Adrenal gland (tissue), 19 donors: ENCODE measurements at places on chromosomes 7 and 10.
A peak's percentile ranks its signal among the peaks of the same experiment; 100 is the strongest.

DNA sequence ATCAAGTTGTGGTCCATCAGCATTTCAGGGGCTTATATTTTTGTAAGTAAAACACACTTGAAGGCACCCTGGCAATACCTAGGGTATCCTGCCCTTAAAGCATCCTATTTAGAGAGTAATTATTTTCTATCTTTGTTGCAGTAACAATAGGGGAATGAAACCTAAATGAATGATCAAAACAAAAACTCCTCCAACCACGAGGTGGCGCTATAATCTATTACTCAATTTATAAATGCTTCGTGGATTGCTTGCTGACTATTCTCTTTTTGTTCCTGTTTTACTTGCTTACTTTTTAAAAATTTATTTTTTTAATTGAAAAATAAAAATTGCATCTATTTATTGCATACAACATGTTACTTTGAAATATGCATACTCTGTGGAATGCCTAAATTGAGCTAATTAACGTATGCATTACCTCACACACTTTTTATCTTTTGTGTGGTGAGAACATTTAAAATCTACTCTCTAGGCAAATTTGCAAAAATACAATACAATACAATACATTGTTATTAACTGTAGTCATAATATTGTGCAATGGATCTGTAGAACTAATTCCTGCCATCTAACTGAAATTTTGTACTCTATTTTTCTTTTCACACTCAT, 147.7 kb upstream of the BMPER start:
- peak; percentile 65 for DNase-seq

GRCh38 chr7:50690541-50691011, 92.1 kb downstream of the GRB10 start:
- no peak for DNase-seq

DNA sequence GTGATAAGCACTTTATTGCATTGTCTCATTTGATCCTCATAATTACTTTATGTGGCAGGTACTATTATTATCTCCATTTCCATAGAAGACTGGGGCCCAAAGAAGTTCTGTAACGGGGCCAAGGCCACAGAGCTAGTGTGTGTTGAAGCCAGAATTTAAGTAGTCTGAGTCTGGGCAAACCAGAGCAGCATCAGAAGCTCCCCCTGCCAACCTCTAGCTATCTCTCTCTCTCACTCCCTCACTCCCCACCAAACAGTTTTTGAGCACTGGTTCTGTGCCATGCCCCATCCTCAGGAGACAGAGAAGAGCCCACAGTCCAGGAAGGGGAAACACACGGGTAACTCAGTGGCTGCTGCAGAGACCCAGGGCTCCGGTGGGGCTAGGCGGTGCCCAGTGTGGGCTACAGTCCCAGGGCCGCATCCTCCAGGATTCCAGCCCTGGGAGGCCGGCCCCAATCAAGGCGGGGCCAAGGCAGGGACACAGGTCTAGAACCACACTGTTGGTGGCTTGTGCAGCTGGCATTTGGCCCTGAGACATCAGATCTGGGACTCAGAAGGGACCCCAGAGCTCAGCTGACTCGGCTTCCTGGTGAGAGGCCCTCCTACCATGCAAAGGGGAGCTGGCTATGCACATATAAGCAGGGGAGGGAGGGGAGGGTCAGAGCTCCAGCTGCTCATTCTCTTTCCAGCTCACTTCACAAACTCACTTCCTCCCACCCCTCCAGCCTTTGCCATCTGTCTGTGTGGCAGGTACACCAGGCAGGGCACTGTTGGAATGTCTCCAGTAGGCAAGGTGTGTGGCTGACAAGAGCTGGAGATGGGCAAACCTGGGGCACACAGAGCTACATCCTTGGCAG, 34.4 kb downstream of the COL13A1 start:
- DNase-seq, result no peak

GRCh38 chr7:151240942-151241754, 7.3 kb downstream of the SMARCD3 start:
- no peak for DNase-seq

- no peak for DNase-seq
Measured at GRCh38 chr7:22581099-22581498, 81.1 kb upstream of the STEAP1B start.

DNA sequence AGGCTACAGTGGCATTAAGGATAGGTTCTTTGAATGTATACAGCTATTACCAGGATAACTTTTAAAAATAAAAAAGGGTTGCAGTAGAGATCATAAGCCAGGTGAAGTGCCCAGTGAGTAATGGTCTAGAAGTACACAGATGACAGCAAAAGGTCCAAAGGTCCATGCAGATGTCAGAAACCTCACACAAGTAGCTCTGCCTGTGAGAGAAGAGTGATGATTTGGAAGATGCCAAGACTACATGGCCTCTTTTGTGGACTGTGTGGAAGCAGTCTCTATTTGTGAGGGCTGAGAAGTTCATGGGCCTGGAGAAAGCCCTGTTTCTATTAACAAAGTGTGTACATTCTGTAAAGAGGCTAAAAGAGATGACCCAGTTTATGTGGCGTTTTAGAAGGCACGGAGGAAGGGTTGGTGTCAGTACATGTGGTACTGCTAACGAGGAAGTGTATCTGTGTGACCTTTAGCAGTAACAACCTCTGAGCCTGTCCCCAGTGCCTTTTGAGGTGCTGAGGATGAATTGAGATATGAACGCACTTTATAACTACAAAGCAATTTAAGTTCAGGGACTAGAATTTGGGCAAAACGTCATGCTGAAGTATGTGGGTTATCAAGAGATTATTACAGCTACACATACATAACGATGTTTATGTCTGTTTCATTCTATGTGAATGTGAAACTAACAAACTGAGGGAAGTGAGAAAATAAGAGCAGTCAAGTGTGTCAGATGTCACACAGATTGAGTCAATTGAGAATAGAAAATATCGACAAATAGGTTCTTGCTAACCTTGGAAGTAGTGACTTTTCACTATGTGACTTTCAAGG, 7.6 kb downstream of the CYCS start:
- DNase-seq, result no peak

DNA sequence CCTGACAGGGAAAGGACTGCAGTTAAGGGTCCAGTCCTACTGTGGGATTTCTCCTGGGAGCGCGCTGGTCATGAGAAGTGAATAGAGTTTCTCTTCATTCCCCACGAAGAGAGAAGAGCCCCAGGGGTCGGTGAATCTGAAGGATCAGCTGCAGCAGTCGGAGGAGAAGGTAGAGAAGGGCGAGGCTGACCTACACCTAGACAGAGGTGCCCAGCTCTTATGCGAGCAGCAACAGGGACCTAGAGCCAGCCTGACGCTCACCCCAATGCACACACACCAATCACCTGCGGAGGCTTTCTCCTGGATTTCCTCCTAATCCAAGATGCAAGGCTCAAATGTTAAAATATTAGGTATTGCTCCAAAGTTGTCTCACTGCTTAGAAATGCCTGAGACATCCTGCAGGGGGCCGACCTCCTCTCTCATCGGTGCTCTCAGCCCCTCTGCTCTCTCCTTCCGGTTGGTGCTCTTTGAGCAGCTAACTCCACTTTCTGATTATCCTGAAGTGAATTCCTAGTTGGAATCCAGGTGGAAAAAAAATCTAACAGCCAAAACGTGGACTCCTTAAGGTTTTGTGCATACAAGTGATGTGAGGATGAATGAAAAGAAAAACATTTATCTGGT, 176.4 kb downstream of the AHR start:
- no peak for DNase-seq

DNA sequence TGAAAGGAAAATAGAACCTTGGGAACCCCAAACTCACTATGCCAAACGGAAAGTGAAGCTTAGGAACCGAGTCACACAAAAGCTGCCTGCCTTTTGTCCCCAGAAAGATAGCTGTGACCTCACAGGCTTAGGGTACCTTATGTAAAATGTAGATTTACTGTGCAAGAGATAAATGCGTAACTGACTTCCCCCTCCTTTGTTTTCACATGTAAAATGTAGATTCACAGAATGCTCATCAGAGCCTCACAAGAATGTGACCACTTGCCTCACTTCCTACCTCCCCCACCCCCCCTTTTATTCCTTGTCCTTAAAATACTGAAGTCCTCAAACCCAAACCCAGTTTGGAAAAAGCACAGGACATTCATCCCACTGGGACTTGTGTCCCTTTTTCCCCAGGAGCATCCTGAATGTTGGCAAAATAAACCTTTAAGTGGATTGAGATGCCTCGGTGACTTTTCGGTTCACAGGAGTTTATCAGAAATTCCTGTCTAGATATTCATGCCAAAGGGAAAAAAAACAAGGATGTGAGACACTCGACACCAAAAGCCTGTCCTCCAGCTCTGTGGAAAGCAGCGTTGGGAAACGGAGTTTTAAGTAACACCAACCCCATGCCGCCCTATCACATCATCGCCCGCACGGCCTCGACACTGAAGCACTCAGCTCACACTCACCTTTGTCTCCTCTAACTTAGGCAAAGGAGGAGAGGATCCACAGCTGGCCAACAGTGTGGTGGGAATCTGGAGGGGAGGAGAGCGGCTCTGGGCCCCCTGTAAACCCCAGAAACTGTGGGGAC, 45.9 kb downstream of the SVIL start:
- peak; percentile 58 for DNase-seq

DNA sequence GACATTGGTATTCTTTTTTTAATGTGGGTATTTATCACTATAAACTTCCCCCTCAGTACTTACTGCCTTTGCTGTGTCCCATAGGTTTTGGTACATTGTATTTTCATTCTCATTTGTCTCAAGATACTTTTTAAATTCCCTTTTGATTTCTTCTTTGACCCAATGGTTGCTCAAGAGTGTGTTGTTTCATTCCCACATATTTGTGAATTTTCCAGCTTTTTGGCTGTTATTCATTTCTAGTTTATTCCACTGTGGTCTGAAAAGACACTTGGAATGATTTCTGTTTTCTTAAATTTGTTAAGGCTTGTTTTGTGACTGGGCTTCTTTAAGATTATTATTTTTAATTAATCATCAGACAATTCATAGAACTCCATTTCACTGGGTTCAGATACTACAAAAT, 105.0 kb downstream of the EPC1 start:
- DNase-seq, result no peak

DNA sequence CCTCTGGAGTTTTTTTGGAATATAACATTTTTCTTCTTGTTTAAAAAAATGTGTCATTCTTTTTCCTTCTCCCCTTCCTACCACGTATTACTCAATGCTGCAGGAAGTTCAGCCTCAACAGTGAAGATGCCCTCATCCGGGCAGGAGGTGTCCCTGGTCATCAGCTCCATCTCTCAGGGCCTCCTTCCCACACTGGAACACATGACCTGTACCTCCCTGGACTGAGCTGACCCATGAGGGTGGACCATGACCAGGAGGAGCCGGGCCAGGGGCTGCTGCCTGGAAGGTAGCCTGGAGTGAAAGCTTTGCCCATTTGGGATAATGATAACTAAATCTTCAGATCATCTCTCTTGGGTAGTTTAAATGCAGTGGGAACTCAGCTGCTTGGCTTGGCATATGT, 316.5 kb upstream of the ZMIZ1 start:
- DNase-seq, result no peak

- no peak for DNase-seq
Measured at GRCh38 chr10:101414034-101414433, 60.1 kb downstream of the BTRC start.

DNA sequence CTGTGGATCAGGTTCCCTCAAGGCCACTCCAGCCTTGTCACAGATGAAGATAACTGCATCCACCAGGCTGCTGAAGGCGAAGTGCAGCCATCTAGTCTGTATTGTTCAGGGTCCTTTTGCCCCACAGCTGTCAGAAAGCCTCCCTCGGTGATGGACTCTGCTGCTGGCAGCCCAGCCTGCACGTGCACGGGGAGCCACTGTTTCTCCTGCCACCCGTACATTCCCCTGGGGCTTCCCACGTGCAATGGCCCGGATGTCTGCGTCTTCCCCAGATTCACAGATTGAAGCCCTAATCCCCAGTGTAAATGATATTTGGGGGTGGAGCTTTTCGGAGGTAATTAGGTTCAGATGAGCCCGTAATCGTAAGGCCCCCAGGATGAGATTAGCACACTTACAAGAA, 46.6 kb upstream of the VIPR2 start:
- no peak for DNase-seq

GRCh38 chr10:575402-576129, 113.9 kb downstream of the DIP2C start:
- no peak for DNase-seq

GRCh38 chr10:86692023-86692514, 23.8 kb downstream of the LDB3 start:
- DNase-seq, result no peak

DNA sequence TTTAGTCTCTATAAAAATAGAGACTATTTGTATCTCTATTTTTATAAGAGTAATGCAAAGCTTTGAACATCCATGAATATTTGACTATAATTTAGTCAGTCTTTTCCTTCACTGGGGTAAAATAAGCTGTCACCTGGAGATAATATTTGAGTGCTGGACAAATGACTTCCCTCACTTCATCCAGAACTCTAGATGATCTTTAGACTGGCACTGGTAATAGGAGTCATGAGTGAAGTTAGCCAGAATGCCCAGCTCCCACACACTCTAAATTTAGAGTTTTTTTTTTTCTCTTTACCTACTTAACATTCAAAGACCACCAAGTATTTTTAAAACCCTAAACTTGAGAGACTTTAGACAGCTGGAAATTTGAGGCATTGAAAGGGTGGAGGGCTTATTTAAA, 100.7 kb downstream of the LSMEM1 start:
- no peak for DNase-seq

DNA sequence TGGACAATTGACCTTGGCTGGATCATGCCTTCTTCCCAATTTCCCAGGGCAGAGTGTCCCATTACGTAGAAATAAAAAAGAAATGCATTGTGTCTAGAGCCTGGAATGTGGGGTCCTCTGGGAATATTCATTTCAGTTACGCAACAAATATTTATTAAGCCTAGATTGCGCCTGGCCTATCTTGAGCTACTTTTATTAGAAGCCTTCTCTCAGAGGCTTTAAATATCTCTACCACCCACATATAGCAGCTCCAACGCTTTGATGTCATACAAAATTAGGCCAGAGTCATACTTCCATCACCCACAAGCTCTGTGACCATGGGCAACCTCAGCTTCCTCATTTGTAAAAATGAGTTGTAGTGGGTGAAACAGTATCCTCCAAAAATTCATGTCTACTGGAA, 24.9 kb upstream of the CARD11 start:
- DNase-seq, result no peak

- no peak for DNase-seq
Measured at GRCh38 chr10:24706479-24707118, 17.1 kb downstream of the ARHGAP21 start.

- peak; percentile 64 for DNase-seq
Measured at GRCh38 chr10:123007558-123008354, 839 bp downstream of the IKZF5 start.

- peak; percentile 24 for DNase-seq
Measured at GRCh38 chr10:5284311-5285057, 80.3 kb upstream of the UCN3 start.

GRCh38 chr10:25877296-25877695, 56.7 kb upstream of the MYO3A start:
- no peak for DNase-seq

- no peak for DNase-seq
Measured at GRCh38 chr7:101707587-101707986, 78.5 kb upstream of the MYL10 start.

- no peak for DNase-seq
Measured at GRCh38 chr10:3427950-3428354, 255.4 kb upstream of the PITRM1 start.

DNA sequence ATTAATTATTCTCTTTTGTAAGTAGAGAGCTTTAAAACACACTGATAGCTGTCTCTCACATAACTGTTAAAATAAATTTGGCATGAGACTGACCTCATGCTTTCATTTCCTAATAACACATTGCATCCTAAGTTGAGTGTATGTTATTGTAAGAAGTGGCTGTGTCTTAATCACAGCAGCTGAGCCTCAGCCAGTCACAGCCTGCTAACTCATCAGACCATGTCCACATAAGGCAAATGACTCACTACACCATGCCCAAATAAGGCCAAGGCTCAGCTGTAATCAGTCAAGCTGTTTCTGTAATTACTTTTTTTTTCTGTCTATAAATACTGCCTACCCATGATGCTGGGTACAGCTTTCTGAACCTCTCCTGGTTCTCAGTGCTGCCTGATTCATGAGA, 860.9 kb downstream of the XPNPEP1 start:
- DNase-seq, result no peak
